SW480 (cell line): ENCODE measurements at places on chromosomes 2 and 18.

- DNase-seq, result peak; percentile 10
These were observed 6.1 kb downstream of the NCKAP1 start for GRCh38 chr2:183031911-183032794.

DNA sequence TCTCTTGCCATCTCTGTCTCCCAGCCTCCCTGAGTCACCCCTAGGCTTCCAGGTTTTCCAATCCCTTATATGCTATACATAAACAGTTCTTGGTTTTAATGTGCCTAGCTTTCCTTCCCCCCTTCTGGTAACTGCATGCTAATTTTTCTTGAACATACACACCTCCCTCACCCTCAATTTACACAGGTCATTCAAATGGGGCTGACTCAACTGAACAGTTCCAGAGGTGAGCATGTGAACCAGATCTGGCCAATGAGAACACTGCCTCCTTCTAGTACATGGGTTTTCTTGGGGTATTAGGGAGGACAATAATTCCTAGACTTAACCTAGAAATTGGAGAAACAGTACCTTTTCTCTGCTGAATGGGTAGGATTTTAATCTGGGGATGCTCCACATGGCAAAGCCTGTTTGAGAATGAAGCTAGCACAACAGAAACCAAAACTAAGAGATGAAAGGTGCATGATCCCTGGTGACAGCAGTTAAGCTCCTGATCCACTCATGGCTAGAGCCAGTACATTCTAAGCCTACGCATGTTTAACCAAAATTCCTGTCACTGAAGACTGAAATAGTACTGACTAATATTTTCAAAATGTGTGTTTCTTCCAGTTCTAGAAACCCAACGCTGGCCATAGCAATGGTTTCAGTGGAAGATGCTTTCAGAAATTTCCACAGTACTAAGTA lies 11.8 kb downstream of the SLC25A12 start:
- no peak for DNase-seq

DNA sequence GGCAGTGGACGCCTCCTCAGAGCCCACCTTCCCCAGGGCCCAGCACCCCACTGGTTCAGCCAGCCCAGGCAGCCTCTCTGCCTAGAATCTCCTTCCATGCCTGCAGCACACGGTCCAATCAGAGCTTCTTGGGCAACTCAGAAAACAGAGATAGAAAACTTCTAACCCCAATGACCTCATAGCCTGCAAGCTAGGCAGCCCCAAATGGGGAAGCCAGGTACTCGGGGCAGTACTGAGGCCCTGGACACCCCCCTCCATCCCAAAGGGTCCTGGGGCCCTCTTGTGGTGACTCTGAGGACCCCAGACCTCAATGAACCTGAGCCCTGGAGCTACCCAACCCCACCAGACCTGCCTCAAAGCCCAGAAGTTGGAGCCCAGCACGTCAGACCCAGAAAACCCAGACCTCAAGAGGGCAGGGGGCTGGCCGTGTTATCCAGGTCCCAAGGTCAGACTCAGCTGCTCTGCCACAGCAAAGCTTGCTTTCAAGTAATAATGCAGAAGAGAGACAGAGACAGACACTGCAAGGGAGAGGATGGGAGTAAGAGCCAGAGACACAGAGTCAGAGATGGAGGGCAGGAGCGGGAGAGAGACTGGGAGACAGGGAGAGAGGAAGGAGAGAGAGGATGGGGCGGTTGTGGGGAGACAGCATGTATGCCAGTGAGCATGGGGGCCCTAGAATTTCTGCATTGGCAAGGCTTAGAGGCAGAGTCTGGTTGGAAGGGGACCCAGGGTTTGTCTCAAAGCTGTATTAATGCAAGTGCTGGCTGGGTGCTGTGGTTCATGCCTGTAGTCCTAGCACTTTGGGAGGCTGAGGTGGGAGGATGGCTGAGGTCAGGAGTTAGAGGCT lies 28.2 kb downstream of the SERTAD2 start:
- no peak for DNase-seq

- DNase-seq, result no peak
These were observed 157.9 kb downstream of the ARL4C start for GRCh38 chr2:234339011-234339410.

GRCh38 chr18:36608107-36608506 lies 220.7 kb downstream of the TPGS2 start:
- DNase-seq, result no peak

GRCh38 chr2:132671151-132671835 lies 1.3 kb upstream of the LYPD1 start:
- DNase-seq, result peak; percentile 41

DNA sequence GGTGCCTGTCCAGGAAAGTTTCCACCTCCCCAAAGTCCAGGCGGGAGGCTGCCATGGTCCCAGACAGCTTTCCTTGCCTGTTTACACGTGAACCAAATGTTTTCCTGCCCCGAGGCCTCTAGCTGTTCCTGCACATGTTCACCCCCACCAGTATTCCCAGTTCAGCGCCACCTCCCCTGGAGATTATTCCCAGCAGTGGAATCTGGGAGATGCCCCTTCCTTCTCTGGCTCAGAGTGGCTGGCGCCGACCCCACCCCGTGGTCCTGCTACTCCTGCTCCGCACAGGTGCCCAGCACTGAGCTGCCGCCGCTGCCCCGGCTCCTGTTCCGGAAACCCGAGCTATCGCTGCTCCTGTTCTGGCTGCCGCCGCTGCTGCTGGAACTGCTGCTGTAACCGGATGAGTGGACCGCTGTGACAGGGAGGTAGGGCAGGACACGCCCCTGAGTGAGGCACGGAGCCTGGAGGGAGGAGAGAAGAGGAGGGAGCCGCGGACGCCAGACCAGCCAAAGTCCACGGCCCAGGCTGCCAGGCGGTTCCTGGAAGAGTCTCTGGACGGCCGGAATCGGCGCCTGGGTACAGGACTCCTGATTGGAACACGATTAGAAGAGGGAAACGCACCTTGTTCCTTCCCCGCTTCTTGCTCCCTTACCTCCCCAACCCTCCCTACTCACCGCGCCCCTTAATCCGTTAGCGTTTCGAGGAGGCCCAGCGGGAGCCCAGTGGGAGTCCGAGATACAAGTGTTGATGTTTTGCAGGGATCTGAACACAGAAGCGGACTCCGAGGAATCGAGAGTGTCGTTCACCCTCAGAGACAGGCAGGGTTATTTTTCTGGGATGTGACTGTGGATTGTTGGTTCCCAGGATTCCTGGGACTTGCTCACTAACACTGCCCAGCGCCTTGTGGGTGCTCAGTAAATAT lies at the start of gene PDE11A:
PDE11A (minus strand) TSS at position 395 of the 919 bp plus-strand sequence; CDS start at position 55, 340 bp downstream.
- peak; percentile 93 for DNase-seq

GRCh38 chr18:22999212-22999611 lies 66.1 kb downstream of the RBBP8 start:
- DNase-seq, result no peak

GRCh38 chr2:197613509-197613987 lies 61.8 kb downstream of the RFTN2 start:
- no peak for DNase-seq

- no peak for DNase-seq
These were observed 260.0 kb upstream of the NRXN1 start for GRCh38 chr2:51291762-51292551.

- peak; percentile 47 for DNase-seq
These were observed 112.8 kb downstream of the CELF4 start for GRCh38 chr18:37452682-37453385.

- DNase-seq, result no peak
These were observed 33.1 kb downstream of the MEX3C start for GRCh38 chr18:51164342-51164741.

DNA sequence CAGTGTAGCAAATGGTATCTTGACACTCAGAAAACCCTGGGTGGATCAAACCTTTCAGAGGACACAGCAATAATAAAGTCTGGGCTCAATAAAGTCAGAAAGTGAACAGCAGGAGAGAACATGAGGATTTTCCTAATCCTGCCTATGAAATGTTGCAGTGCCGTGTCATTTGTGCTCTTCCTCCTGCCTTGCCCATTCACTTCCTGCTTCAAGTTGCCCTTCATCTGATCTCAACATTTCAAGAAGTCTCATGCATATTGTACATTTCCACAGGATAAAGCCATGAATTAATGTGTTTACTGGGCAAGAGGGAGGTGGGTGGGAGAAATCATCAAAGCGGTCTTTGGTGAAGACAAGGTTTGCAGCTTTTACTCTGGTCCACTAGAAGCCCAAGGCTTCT lies 51.1 kb upstream of the STPG4 start:
- DNase-seq, result no peak

GRCh38 chr2:72931280-72931910 lies 14.1 kb downstream of the EMX1 start:
- DNase-seq, result no peak

DNA sequence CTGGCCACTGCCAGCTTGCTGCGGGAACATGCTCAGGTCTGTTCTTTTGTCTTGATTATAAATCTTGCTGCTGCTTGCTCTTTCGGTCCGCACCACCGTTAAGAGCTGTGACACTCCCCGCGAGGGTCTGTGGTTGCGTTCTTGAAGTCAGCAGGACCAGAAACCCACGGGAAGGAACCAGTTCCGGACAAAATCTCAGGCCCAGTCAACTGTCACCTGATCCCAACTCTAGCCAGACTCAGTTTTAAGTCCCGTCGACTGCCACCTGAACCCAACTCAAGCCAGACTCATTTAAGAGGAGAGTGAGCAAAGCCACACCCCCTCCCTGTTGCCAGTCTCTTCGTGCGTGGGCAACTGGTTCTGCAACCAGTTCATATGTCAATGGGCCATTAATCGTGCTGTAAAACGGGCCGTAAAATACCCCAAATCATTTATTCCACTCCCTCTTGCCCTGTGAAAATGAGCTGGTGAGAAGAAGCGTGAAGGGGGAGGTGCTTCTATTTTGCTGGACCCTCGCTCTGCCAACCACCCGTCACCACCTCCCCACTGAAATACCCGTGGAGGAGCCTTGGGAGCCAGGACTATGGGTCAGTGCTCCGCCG lies 224.3 kb downstream of the NDUFA10 start:
- DNase-seq, result no peak

DNA sequence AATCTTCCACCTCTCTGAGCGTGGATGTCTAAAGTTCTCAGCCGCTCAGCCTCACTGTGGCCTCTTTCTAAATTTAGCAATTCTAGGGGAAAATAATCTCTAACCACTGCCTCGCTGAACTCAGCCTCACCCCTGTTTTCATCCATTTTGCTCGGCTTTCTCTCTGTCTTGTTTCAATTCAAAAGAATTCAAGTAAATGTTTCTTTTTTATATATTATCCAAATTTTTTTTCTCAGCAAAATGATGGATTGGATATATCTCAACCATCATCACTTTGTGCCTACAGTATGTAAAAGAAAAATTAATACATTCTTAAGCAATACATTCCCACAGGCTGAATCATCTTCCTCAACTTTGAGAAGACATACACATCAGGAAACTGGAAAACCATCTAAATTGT lies 24.0 kb upstream of the GALNT5 start:
- DNase-seq, result no peak

GRCh38 chr2:166764216-166764615 lies 124.1 kb upstream of the XIRP2 start:
- no peak for DNase-seq

- DNase-seq, result no peak
These were observed 245.9 kb upstream of the HS6ST1 start for GRCh38 chr2:128564551-128564950.

- no peak for DNase-seq
These were observed 51.1 kb downstream of the RTN4 start for GRCh38 chr2:54999182-54999581.

DNA sequence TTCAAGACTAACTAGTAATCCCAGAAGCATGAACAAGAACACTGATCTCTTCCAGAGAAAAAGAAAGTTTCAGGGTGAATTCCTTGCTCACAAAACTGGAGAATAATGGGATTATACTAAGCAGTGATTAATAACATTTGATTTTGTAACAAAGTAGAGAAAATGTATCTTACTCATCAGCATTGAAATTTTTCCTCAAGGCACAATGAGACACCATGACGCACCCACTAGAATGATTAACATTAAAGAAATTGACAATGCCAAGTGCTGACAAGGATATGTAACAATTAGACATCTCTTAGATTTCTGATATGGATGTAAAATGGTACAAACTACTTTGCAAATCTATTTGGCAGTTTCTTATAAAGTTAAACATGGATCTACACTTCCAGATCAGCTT lies 101.1 kb upstream of the EPHA4 start:
- DNase-seq, result no peak

DNA sequence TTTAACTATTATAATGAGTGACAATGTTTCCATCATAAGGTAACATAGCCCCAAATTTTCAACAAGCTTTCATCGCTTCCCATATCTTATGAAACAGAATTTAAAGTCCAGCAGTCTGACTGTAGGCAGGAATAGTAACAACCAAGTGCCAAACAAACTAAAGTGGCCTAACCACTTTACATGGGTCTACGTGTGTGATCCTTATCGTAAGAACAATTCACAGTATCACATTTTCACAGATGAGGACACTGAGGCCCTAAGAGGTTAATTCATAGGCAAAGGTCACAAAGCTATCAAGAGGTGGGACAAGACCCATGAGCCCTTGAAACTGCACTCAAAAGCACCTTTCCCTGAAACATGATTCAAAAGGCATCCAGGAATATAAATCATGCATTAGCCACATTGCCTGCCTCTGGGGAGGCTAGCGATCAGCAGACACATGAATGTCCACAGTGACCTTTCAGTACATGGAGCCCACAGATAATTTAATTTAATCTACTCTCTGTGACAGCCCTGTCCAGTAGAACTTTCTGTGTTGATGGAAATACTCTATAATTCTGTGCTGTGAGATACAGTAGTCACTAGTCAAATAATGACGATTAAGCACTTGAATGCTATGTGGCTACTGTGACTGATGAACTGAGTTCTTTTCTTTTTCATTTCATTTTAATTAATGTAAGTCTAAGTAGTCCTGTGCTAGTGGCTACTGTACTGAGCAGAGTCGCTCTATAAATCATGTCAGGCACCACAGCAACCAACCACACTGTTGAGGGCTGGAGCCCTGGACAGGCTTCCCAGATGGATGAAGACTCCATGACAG lies 30.3 kb downstream of the KIDINS220 start:
- no peak for DNase-seq

DNA sequence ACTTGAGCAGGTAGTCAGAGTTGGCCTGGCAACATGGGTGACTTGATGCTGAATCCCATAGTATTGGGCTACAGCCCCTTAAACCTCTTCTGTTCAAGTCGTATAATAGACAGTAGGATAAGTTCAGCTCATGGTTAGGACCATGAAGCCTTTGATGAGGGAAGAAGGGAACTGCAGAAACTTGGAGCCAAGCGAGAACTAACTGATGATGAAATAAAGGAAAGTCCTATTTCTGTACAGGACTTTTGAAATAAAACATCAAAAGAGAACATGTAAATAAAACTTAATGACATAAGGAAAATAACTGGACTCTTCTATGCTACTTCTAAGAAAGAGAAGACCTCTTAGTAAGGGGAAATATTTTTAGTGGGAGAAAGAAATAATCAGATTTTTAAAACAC lies 51.2 kb upstream of the UGP2 start:
- DNase-seq, result no peak

- DNase-seq, result no peak
These were observed 1.7 kb upstream of the ERBB4 start for GRCh38 chr2:212540341-212540740.

- no peak for DNase-seq
These were observed 1272.2 kb upstream of the ACVR2A start for GRCh38 chr2:146572598-146572997.

- DNase-seq, result no peak
These were observed 417.9 kb downstream of the NRXN1 start for GRCh38 chr2:50614056-50614455.

GRCh38 chr2:134677856-134678756 lies 40.7 kb downstream of the TMEM163 start:
- no peak for DNase-seq

GRCh38 chr2:179096090-179096489 lies 46.2 kb upstream of the CCDC141 start:
- DNase-seq, result peak; percentile 30

GRCh38 chr2:233839447-233839820 lies 14.9 kb downstream of the HJURP start:
- no peak for DNase-seq
